Lung (tissue), 17 donors: ENCODE measurements at places on chromosomes 11 and 22. TPM values are rescaled to one million over a fixed set of nuclear protein-coding genes. Genes with fewer than 3 reads are reported as not detected.

DNA sequence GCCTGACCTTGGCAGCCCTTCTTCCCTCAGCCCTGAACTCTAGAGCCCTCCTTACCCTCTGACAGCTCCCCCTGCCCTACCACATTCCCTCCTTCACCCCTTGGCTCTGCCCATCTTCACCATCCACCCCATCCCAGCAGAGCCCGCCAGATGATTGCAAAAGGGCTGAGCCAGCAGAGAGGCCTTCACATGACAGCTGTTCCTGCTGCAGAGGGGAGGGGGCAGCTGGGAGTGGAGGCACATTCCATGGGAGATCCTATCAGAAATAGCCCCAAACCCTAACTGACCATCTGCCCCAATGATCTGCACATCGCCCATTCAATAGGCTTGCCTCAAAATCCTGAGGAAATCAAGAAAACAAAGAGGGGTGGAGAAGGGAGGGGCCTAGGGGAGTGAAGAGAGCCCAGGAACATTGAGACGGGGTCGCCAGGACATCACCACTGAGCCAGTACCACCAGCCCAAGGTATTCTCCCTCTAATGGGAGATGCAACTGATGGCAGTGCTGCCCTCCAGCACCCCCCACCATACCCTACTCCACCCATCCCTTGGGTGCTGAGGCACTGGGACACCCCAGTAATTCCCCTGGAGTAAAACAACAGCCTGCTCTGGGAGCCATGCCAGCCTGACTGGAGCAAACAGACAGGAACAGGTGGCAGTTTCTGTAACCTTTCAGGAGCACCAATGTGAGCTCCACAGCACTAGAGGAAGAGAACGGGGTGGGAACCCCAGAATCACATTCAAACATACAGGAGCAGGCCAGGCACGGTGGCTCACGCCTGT, 8.0 kb upstream of the AHNAK start:
- peak; percentile 58 for DNase-seq

DNA sequence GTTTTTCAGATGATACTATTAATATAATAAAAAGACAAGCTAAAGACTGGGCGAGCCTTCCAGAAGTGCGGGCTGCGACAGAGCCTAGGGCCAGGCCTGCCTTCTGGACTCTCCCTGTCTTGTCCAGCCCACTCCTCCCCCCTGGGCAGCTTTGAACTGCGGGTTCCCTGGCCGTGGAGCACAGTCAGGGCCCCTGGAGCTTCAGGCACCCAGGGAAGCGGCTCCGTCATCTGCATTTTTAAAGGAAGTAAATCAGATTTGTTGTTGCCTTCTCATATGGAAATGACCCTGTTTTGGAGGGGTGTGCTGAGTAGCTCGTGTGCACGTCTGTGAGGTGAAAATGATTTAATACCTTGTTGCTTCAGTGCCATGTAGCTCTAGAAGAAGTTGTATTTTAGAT, 265.3 kb downstream of the TBC1D22A start:
- DNase-seq = no peak

- DNase-seq = no peak
Observed at GRCh38 chr22:34096770-34097169, 176.5 kb upstream of the LARGE1 start.

GRCh38 chr11:34613552-34614056, 7.3 kb upstream of the EHF start:
- DNase-seq = no peak

Gene MTA2
- polyA plus RNA-seq = 57.0 TPM

Gene CSRP3
- 0.07 TPM for polyA plus RNA-seq

Gene SLC22A8
- not detected for polyA plus RNA-seq

GRCh38 chr11:77705195-77705875, 67.7 kb upstream of the CLNS1A start:
- no peak for DNase-seq

DNA sequence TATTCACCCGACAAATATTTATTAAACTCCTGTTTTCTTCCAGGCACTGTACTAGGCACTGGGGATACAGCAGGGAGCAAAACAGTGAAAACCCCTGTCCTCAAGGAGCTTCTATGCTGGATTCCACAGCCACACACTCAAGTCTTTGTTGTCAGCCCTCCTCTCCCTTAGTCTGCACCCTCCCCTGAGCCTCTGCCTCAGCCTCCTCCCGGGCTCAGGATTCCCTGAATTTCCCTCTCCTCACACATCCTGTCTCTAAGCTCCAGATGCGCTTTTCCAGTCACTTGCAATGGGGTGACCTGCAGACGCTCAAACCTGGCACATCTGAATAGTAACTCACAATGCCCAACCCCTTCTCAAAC, 13.5 kb upstream of the TUB start:
- no peak for DNase-seq

Gene FOLR2
- polyA plus RNA-seq = 11.2 TPM

Gene F2
- 0.01 TPM for polyA plus RNA-seq

DNA sequence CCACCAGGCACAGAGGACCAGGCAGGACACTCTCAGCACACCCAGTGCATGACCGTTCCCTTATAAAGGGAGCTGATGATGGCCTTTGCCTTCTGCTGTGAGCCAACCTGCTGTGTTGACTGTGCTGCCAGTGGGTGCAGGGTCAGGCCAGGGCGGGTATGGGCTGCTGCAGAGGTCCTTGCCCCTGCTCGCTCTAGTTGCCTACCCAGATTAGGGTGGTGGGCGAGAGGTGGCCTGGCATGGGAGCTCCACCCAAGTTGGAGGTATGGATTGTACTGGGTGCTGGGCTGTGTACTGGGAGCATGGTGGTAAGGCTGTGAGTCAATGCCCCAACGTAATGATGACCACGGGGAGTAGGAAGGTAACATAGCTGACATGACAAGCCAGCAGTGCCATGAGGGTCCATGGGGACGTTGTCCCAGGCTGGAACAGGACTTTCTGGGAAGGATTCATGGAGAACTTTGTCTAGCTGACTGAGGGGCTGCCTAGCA, 24.5 kb upstream of the CYP2D6 start:
- DNase-seq = no peak

DNA sequence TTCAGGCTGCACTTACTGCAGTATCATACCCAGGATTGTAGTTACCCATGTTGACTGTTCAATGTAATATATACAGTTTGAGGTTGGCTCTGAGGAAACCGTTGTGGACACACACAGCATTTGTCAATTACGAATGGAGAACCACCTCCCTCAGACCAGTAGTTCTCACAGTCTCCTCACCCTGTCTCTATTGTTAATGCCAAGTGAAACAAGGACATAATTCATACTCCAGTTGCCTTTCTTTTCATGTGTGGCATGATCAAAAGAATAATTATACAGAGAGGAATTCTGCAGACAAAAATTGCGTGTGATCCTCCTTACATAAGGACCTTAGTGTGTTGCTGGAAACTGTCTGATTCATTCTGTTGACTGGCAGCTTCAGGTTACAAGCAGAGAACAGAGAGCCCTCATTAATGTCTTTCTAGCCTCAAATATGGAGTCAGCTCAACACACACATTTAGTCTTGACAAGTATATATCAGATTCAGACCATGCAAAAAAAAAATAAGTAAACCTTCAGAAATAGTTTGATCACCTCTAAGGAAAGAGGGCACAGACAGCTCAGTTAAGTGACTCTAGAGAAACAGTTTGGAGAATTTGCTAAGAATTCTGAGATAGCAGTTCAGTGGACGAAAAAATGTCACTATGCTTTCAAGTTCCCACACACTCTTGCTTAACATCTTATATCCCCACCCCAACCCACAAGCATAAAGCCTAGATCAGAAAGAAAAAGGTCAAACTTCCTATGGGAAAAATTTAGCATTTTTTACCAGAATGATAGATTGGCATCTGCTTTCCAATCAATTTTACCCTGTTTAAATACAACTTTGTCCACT, 96.1 kb downstream of the MAML2 start:
- DNase-seq = peak; percentile 30

DNA sequence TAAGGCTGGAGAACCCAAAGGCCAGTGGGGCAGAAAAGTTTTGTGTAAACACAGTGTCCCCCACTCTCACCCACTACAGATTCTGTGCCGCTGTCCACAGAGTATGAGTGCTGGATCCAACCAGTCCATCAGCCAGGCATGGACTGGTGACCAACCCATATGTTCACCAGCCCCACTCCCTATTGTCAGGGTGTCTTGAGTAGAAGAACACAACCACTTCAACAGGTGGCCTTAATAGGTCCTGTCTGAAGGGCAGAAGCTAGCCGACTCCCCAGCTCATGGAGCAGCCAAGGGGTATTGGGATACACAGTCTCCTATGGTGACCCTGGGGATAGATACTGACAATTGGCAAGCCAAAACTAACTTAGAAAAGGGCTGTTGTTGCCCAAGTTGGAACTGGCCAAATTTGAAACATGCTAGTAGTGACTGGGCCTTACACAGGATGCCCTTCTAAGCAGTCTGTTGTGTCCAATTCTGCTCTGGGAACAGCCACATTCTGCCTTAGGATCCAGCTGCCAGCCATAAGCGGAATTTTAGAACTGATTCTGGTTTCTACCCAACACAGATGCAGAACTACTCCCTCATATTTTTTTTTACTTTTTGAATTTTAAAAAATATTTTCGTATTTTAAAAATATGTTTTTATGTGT, 19.8 kb upstream of the PGM2L1 start:
- DNase-seq = peak; percentile 19

Gene OR52N5
- polyA plus RNA-seq = not detected
